ENCODE measurements at places on chromosomes 3 and 15.

DNA sequence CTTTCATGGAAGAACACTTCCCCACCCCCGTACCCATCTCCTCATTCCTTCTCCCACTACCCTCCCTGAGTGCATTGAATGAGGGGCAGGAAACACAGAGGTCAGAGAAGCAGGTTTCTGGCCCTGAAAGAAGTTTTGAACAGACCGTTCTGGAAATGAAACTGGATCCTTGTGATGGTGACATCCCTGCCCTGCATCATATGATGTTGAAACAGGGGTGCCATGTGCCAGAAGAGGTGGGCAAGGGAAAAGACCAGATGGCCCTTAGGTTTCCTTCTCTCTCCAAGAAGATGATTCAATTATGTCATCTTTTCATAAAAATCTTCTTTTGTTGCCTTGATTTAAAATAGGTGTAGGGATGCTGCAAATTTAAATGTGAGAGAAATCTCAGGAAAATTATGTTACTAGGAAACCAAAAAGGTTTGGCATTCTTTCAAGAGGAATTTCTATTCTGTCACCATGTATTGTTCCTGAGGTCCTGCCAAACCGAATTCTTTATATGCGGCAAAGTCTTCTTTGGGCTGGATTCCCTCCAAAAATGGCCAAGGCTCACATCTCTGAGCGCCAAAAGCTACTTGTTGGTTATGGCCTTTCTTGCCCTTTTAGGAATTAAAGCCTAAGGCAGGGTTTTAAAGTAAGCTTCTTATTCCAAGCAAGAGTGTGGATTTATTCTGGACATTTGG is 19.9 kb upstream of the TNFAIP8L3 start:
- DNase-seq = no peak

DNA sequence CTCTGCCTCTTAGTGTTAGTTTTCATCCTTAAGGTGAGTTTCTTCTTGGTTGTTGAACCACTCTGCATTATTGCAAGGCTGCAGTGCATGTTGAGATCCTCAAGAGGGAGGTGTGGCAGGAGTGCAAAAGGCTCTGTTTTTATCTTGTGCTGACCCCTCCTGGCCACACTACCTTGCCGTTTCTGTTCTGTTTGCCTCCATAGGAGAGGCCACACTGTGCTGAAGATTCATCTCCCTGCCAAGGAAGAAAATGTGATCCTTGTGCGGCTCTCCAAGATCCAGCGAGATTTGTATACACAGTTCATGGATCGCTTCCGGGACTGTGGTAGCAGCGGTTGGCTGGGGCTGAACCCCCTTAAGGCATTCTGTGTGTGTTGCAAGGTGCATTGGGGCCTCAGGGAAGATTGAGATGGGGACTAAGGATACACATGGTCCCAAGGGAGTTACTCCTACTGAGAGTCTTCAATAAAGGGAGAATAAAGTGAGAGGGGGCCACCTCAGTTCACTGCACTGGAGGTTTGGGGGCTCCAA is 33.0 kb upstream of the TEX264 start:
- no peak for DNase-seq

GRCh38 chr15:31360843-31361763 is 34.5 kb downstream of the KLF13 start:
- peak; percentile 56 for DNase-seq

- no peak for DNase-seq
Measured at GRCh38 chr3:148974726-148975125, 16.6 kb upstream of the GYG1 start.

- no peak for DNase-seq
Measured at GRCh38 chr15:31415201-31415600, 88.6 kb downstream of the KLF13 start.

- no peak for DNase-seq
Measured at GRCh38 chr3:111904376-111905241, 45.5 kb downstream of the PHLDB2 start.

GRCh38 chr3:35291471-35292236 is 347.7 kb upstream of the ARPP21 start:
- no peak for DNase-seq

DNA sequence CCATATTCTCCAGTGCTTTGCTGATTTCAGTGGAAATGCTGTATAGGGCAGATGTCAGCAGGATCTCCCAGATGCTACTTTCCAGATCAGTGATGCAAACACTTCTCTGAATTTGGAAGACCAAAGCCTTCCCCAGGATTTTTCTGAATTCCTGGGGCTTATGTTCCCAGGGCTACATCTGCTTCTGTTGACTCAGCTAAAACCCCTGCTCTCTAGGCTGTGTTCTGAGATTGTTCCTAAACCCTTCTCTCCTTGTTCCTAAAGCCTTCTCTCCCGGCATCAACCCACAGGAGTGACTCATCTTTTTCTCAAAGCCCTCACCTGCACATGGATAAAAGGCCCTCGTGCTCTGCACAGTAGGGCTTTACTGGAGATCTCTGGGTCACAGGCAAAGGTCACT is 35.5 kb downstream of the FAH start:
- DNase-seq = no peak

DNA sequence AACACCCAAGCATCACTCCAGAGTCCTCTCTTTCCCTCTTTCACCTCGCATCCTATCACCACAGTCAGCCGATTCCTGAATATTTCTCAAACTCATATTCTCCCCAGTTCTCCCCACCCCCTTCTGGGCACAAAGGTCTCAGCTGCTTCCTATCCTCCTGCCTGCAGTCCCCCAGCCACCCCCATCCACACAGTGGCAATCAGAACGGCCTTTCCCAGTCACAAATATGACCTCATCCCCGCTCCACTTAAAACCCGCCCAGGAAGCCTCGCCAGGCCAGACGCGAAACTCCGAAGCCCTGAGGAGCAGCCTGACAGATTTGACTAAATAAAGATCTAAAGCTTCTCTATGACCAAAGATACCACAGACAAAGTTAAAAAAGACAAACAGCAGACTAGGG is 49.9 kb upstream of the LINGO1 start:
- no peak for DNase-seq

DNA sequence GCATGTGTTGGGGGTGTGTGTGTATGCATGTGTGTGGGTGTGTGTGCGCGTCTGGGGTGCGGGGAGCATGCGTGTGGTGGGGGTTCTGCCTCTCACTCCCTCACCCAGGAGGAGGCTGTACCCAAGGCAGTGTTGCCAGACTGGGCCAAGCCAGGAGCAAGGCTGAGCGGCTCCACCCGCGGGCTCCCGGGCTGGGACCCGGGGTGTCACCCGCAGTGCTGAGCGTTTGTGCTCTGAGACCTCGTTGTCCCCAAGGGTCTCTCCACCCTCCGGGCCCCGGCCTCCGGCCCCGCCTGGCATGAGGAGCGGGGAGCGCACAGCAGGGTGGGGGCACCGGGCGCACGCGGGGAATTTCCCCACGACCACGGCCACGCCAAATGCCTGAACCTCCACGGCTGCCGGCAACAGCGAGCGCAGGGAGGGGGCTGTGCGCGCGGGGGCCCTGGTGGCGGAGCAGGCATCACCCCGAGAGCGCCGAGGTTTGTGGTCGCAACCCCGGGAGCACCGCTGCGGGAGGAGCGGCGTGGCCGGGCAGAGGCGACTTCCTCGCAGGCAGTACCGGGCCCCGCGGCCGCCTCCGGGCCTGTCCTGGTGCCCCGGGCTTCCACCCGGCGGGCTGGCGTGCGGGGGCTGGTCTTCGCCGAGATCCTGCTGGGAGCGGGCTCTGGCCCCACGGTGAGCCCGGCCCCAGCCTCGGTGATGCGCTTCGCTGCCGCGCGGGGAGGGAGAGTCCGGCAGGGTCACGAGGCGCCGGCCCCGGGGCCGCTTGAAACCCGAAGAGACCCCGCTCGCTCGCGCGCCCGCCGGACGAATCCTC is 7.4 kb upstream of the OCA2 start:
- peak; percentile 44 for DNase-seq

DNA sequence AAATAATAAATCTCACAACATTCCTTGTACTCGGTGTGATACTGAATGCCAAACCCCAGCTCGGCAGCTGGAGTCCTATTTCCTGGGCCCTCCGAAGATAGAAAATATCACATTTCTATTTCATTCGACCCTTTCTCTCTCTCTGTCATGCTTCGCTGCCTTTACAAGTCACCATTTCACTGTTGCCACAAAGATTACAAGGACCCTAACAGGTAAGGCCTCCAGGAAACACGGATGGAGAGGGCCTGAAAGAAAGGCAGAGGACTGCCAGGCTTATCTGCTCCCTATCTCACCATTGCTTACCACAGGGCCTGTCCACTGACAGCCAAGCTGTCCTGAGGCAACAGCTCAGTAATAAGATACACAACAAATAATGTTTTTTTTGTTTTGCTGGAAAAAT is 376.5 kb downstream of the MECOM start:
- DNase-seq = no peak

DNA sequence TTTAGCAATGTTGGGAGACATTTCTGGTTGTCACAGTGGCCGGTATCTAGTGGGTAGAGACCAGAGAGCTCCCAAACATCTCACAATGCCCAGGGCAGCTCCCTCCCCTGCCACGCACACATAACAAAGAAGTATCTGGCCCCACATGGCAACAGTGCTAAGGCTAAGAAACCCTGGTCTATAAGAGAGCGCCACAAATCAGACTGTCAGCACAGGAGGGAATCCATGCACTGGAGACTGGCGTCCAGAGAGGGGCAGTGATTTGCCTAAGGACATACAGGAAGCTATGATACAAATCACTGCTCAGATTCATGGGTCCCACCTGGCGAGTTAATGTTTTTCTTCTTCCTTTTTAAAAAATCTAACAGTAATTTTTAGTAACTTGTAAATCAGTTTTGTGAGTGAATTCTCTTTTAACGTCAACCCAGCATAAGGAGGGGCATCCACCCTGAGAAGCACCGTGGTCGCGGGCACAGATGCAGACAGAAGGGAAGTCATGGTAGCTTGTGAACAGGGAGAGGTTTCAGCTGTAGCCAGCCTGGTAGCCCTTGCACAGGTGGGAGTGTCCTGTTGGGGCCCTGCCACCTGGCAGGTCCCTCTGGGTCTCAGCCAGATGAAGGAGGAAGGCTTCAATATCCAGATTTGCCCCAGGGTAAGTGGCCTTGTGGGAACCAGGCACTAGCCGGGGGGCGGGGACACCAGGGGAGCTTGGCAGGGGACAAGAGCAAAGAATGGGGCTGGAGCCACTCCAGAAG is 8.7 kb downstream of the ISG20 start:
- no peak for DNase-seq

DNA sequence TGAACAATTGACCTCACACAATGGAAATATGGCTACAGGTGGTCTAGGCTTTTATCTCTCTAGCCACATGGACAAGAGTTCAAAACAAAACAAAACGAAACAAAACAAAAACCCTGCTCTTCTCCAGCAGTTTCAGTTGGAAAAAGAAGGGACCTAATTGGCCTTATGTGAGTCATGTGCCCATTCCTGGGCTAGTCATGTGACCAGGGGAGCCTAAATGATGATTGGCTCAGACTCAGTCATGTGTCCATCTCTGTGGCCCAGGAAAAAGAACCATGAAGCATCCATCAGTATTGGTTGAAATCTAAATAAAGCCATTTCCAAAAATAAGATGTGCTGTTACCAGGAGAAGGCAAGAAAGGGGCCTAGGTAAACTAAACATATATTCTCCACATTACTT is 96.8 kb downstream of the ANXA2 start:
- DNase-seq = no peak

- DNase-seq = no peak
Measured at GRCh38 chr3:62823461-62824050, 51.7 kb downstream of the CADPS start.

DNA sequence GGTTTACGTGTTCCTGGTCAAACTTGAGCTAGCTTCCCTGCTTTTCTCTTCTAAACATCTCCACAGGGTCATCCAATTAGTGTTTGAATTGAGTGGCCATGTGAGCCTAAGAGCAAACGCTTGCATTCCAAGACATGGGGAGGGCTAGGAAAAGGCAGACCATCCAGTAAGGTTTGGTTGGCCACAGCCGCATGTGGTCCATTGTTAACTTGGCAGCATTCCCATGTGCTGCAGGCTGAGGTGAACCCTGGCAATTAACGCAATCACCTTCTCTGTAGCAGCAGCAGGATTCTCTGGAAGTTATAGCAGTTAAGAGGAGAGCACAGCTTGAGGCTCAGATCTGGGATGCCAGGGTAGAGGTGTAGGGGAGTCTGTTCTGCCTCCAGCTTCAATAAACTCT is 502.2 kb upstream of the LMCD1 start:
- no peak for DNase-seq

DNA sequence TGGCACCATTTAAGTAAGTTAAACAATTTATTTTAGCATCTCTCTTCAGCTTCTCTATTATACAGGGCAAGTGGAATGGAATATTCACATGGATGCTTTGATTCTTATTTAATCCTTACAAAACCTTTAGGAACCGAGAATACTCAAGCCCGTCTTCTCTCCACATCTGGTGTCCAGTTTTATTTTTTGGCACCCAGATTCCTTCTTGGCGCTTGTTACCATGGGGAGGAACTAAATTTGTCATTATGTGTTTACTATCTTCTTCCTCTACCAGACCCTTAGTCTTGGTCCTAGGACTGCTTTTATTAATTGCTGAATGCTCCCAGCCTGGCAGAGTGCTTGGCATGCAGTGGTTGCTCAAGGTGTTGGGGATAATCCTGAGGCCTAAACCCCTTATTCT is 138.8 kb downstream of the CACNA2D3 start:
- no peak for DNase-seq

GRCh38 chr3:36648241-36649034 is 115.9 kb downstream of the DCLK3 start:
- DNase-seq = no peak

DNA sequence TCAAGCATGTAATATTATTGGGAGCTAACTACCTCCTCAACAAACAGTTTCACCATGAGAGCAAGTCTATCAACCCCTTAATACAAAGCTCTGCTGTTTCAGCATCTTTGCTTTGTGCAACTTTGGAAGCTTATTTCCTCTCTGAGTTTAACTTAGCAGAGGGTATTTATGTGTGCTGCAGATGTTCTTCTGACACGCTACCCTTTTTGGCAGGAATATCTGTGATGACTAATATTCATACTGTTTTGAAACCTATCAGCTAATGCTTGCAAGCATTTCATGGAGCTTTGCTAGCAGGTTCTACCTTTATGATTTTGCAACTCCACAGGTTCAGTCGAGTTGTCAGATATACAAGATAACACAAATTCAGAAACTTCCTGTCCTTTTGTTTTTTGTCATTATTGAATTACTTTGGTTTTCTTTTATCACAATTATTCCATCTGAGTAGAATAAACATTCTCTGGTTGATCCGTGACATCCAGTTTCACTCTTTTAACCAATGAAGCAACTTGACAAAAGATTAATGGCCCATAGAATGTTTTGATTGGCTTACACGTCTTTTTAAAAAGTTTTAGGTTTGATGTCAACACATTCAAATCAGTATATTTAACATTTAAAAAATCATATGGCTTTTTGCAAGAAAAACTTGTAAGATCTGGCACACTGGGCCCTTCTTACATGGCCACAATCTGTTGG is 1.7 kb upstream of the SLC9A9 start:
- no peak for DNase-seq

DNA sequence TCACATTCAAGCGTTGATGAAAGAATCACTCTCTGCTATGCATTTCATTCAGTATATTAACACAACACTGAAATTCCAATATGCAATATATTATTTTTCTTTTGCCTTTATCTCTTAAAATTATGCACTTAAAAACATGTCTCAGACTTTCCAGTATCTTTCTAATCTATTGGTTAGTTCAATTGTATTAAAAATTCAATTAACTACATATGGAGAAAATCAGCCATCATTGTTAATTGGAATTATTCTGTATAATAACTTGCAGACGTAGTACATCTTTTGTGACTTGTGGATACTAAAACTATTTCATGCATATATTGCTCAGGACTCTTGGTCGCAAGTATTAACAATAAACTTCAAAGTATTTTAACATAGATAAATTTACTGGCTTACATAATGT is 715.6 kb downstream of the GRM7 start:
- DNase-seq = no peak
